Endothelial cell of umbilical vein (primary cell): ENCODE measurements at places on chromosomes 4 and X. TPM values are rescaled to one million over a fixed set of nuclear protein-coding genes. Genes with fewer than 3 reads are reported as not detected.

NWD2 gene
- total RNA-seq: not detected in 2 replicates

NXF2 gene
- not detected in 2 replicates for total RNA-seq

CT45A5 gene
- total RNA-seq: not detected in 2 replicates

P2RY8 gene
- total RNA-seq: not detected in 2 replicates

CT45A10 gene
- not detected in 2 replicates for total RNA-seq

ARHGAP4 gene
- total RNA-seq: 31.9 and 33.3 TPM in 2 replicates

GAGE1 gene
- total RNA-seq: not detected in 2 replicates
